ENCODE measurements at places on chromosomes 1 and 21. TPM values are rescaled to one million over a fixed set of nuclear protein-coding genes. Genes with fewer than 3 reads are reported as not detected.
A peak's percentile ranks its signal among the peaks of the same experiment; 100 is the strongest.

PCP4 gene
- total RNA-seq: 13.5 TPM

MXRA8 gene
- 468 TPM for total RNA-seq

PDZK1IP1 gene
- total RNA-seq: not detected

ADAM30 gene
- total RNA-seq: not detected

ARHGEF10L gene
- total RNA-seq: 43.9 TPM

TMEM240 gene
- total RNA-seq: 27.3 TPM

CSRP1 gene
- total RNA-seq: 548 TPM

CRP gene
- total RNA-seq: not detected

GRCh38 chr1:36988741-36989193, 45.5 kb downstream of the GRIK3 start:
- DNase-seq: no peak

DNA sequence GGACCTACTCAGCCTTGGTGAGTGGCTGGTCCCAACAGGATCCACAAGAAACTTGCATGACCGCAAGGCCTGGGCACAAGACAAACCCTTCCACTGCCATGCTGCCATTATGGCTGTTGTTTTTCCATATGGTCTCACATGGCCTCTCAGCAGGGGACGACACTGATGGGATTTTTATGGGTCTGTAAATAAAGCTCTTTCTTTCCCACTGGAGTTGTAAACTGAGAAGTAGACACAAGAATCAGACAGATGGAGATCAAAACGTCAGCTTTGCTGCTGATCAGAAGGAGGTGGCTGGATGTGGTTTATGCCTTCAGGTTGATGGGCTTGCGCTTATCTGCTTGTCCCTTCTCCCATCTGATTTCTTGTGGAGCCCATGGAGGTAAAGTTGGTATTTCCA, 138.1 kb upstream of the KCNJ6 start:
- no peak for DNase-seq

GRCh38 chr1:204971517-204972336, 71.3 kb upstream of the CNTN2 start:
- DNase-seq: no peak

DNA sequence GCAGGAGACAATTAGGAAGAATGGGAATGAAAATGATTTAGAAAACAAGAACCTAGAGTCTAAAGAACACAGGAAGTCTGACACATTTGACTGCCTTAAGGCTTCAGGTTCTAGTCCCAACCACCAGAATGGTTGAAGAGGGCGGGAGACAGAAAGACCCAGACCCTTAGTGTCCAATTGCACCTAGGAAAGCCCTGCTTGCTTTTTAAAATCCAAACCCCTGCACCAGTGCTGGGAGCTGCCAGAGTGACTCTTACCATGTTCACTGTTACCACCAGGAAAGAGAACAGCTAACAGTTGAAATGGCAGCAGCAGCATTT, 265 bp downstream of the CD1B start:
- no peak for DNase-seq

DNA sequence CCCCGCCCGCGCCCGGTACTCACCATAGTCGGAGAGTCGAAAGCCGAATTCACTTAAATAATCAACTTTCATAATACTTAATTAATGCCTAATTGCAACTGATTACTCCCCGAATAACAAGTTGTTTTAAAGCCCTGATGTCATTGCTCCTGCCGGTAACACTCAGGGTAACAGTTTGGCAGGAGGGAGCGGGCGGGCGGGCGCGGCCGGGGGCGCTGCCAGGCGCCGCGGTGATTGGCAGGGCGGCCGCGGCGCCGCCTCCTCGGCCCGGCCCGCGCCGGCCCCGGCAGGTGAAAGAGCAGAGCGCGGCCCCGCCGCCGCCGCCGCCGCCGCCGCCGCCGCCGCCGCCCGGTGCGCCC, 102.2 kb downstream of the CASZ1 start:
- DNase-seq: no peak

DNA sequence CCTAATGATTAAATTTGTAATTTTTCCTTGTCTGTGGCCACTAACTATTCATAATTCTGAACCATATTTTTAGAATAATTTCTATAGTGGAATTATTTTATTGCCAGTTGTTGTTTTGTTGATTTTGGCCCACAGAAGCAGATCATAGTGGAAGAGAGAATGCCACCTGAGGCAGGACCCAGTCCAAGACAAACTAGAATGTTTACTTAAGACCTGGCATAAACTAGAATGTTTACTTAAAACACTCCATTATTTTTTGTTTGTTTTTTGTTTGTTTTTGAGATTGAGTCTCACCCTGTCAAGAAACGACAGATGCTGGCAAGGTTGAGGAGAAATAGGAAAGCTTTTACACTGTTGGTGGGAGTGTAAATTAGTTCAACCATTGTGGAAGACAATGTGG, 310.2 kb downstream of the MRPL39 start:
- DNase-seq: no peak

- no peak for DNase-seq
Observed at GRCh38 chr21:42481169-42481568, 14.9 kb downstream of the RSPH1 start.

DNA sequence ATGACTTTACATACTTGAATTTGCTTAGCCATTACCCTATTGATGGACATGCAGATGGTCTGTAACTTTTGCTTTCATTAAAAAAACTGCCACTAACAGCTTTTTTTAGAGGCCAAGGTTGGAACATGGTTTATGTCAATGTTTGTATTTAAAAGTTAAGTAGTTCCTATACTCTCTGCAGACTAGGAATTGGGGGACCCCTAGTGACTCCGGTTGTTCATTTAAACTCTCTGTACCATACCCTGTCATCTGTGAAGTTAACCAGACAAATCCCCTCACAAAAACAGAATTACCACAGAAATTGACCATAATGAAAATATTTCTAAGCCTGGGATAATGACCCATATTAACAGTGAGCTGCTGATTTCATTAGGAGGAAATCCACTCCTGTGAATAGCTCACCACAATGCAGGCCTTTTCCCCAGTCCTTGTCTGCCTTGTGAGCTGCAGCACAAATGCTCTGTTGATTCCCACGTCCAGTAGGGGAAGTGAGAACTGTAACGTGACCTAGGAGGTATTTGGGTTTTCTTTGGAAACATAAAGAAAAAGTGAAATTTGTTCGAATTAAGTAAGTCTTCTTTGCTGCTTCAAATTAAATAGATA, 30.2 kb upstream of the CD101 start:
- no peak for DNase-seq

- DNase-seq: no peak
Observed at GRCh38 chr1:87584586-87584985, 255.9 kb downstream of the LMO4 start.

DNA sequence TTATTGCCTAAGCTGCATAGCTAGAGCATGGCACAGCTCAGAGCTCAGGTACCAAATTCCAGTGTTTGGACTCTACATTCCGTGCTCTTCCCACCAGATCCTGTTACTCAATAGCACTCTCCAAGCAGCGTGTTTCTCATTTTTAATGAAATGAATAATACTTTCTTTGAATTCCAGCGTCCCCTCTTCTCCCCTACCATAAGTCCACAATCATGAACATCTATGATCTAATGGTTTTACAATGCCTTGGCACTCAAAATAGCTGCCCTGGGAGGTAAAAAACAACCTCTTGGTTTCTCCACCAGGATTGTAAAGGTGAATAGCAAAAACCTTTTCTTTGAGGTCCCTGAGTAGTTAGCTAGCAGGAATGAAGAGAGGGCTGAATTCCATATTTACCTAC, 480.0 kb upstream of the PKN2 start:
- DNase-seq: no peak

DNA sequence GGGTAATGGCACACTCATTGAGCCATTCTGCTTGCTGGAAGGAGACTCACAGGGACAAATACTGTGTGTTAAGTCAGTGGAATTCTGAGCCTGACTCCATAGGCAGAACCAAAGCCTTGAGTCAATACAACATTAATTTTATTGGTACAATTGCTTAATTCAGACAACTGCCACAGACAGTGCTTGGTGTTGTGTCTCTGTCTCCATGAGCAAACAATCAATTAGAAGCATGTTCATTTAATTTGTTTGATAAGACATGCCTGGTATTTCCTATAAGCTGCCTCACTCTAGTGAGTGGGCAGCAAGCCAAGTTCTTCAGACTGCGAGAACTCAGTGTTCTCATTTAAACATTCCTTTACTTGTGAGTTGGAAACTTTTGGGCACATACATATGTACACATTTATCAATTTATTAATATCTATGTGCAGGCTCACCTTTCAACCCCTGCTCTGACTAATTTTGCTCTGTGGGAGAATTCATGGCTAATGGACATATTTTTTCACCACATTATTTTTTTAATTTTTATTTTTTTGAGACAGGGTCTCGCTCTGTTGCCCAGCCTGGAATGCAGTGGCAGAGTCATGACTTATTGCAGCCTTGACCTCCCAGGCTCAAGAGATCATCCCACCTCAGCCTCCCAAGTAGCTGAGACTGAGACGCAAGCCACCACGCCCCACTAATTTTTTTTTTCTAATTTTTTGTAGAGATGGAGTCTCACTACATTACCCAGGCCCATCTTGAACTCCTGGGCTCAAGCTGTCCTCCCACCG, 4.5 kb upstream of the SRSF10 start:
- DNase-seq: no peak

DNA sequence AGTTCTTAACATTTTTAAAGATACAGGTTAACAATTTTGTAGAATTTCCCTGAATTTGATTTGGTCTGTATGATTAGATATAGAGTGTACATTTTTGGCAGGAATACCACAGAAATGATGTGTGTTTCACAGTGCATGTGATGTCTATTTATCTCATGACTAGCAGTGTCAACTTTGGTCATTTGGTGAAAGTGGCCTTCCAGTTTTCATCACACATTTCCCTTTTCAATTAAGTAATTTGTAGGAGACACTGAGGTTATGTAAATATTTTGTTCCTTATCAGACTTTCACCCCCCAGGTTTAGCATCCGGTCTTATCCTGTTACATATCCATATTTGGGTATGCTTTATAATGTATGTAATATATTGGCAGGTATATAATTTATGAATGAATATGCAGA, 41.8 kb downstream of the MAP3K7CL start:
- DNase-seq: no peak

GRCh38 chr1:156860628-156861423, at the start of gene NTRK1:
Gene NTRK1 (plus strand): TSS chr1:156860865. CDS start chr1:156860935, 70 bp downstream.
- no peak for DNase-seq

GRCh38 chr1:109739738-109740614, 862 bp downstream of the GSTM3 start:
- peak; percentile 73 for DNase-seq

DNA sequence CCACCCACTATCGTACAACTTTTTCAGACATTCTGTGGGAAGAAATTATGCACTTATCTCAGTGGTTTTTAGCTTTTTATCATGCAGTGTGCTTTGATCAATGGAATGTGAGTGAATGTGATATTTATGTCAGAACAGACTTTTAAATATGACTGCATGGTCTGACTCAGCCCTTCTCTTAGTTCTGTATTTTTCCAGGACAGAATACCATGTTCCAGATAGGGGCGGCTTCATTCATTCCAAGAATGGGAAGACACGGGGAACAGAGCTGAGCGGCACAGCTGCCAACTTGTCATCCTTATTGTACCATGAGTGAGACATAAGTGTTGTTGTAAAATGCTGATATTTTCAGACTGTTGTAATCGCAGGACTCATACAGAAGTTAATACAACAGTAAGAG, 214.6 kb upstream of the NCAM2 start:
- no peak for DNase-seq

GRCh38 chr1:59415286-59415850, 118.5 kb downstream of the FGGY start:
- no peak for DNase-seq

DNA sequence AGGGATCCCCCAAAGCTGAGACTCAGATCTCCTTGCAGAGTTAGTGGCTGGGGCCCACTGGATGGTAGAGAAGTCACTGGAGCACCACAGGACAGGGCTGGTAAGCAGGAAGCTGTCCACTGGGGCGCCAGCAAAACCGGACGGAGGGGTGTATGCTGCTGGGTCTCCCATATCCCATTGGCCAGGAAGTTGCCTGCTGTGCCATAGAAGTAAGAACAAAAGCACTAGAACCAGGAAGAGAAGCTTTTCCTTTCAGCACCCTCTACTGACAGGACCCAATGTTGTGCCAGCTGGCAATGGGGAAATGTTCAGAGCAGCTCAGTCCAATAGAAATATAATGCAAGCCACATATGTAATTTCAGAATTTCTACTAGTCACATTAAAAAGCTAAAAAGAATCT, 146.6 kb downstream of the SPATA46 start:
- no peak for DNase-seq

DNA sequence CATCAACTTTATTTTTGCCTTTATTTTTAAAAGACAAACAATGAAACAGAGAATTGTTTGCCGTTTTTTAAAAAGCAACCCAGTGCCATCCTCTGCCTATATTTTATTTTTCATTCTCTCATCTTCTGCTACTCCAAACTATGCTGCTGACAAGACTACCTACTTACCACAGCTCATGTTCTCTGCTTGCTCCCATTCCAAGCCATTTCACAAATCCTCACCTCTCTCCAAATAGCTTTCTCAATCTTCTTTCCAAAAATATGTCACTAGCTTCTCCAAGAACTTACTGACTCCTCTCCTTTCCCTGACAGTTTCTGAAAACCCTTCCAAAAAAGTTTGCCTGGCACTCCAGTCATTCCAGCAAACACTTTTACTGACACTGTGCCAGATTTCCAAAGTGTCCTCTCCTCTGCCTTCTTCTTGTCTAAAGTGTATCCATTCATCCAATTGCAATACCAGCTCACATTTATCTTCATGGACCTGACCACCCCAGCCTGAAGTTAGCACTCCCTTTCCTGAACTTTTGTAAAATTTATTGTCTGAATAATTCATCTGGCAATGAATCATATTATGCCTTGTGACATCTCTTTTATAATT, 766.5 kb upstream of the B3GALT2 start:
- no peak for DNase-seq

- DNase-seq: no peak
Observed at GRCh38 chr1:22872981-22873664, 99.5 kb downstream of the LACTBL1 start.

DNA sequence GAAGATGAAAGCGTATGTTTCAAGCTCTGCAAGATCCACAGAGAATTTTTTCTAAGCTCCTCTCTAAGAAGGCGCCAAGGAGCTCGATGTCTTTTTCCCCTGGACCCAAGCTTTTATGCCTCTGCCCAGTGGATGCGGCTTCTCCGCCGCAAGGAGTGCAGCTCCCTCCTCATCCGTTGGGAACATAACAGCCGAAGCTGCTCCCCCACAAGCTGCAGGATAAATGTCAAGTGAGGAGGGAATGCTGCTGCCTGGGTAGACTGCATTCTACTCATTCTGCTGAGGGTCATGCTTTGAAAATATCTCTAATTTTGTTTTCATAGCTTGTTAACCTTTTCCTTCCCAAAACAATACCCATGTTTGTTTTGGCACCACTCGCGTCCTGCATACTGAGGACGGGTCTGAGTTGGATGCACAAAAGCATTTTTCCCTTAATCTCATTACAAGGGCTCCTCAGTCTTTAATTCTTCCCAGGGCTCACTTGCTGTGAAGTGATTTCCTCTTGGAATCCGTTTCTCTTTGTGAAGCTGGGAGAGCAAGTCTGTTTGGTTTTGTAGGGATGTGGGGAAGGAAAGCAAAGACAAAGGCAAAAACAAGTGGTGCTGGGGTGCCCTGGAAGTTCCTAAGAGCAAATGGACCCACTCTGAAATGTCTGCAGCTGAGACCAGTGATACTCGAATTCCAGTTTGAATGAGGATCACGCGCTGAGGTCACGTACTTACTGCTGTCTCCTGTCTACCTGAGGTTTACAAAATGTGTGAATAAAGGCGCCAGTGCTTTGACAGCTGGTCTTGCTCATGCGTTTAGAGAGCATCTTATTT, 134.0 kb upstream of the IRF2BP2 start:
- DNase-seq: no peak

Data from tibial nerve (tissue), 4 donors.